Activated CD4-positive, alpha-beta T cell treated with anti-CD3 and anti-CD28 coated beads for 4 hours (primary cell): ENCODE measurements at places on chromosomes 5 and 9.

DNA sequence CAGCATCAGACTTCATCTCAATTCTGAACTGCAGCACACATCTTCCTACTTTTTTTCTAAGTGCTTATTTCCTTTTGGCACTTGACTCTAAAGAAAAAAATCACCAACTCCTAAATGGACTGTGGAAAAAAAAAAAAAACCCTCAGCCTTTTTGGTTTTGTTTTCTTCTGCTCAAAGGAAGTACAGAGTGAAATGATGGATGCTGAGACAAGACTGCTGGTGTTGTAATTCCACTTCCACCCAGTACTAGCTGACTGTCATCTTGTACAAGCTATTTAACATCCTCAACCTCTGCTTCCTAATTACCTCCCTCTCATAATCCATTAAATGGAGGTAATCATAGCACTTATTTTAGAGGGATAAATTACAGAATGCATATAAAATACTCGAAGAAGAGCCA, 171.5 kb upstream of the GNA14 start:
- no peak for DNase-seq

DNA sequence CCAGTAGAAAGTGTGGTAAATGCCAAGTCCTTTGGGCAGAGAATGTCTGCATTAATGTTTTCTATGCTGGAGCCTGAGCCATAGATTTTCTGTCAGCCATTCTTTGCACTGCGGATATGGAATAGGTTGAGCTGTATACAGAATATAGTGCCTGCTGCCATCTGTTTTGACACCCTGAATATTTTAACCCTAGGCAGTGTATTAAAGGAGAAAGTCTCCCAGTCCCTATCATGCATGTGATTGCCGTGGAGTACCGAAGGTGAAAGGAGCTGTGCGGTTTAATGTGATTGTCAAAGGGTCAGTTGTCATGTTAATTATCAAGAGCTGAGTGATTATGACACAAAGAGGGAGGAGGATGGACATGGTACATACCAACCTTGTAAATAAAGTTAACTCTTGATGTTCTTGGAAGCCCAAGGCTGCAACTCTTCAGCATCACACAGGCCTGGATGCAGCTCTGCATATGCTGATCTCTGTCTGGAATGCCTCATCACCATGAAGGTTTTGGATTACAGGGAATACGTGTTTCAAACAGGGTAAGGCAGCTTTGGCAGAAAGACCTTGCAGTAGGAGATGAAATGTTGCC, 247.1 kb upstream of the ELAVL2 start:
- no peak for DNase-seq

- DNase-seq, result no peak
Measured at GRCh38 chr5:20360263-20360662, 372.3 kb upstream of the CDH18 start.

DNA sequence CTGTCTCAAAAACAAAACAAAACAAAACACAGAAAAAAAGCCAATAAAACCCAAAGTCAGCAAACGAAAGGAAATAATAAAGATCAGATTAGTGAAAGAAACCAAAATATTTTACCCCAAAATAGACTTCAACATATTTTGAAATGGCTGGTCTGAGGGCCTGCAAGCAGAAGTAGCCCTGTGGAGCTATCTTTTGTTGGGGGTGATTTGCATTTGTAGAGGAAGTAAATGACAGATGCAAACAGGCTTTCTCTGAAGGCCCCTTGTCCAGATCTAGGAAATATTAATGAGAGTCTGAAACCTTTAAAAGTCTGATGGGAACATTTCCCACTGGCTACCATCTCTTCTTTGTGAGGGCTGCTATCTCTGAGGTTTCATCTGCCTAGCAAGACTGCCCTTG, 74.0 kb downstream of the GCNT4 start:
- DNase-seq, result no peak

DNA sequence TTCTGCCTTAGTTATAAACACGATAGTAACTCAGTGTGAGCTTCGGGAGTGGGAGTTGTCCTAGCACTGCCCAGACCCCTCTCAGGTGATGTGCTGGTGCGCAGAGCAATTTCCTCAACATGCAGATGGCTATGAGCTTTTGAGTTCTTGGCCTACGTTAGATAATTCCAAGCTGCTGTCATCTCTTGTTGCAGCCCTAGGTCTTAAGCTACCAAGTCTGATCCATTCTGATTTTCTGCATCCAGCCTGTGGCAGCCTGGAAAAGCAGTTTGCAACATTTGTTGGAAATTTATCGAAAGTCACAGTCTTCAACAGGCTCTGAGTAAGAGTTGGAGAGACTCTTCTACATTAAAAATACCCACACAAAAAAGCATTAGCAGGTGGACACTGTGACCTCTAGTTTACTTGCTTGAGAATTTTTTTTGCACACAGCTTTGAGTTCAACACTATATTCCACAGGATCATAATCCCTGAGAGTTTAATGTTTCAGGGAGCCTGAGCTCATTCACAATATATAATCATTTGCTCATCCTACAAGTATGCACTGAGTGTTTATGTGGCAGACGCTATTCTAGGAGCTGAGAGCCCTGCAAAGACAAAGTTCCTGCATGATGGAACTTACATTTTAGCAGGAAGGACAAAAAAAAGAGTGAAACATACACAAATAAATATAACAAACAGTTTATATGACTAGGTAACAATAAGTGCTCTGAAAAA, 91.6 kb downstream of the UBE2QL1 start:
- DNase-seq, result no peak

GRCh38 chr5:180287868-180288267, 4.0 kb downstream of the MAPK9 start:
- no peak for DNase-seq

DNA sequence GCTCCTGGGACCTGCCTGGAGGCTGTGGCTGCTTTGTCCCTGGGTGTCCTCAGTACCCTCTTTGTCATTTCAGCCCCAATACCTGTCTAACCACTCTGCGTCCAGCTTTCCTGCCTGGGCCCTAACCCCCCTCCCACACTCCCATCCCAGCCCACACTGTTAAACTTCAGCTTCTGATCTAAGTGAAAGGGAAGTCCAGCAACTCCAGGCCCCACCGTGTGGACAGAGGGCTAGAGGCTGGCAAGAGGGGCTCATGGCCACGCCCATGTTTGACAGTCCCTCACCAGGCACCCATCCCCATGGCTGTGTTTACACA, 56.3 kb downstream of the SEMA4D start:
- DNase-seq, result no peak

DNA sequence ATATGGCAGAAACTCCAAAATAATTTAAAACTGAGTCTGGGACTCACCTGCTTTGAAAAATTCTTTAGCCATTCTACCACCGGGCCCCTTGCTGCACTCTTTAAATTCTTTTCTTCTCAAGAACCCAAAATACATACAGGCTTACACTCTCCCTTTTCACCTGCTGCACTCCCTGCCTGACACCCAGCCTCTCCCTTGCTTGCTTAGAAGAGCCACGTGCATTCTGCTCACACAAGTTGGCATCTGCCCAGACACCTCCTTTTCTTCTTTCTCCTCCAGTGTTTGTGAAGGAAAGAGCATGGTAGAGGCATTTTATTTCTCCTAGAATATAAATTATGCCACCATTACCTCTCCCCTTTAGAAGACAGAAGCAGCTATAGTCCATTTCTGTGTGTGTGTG, 39.0 kb upstream of the AOPEP start:
- no peak for DNase-seq

DNA sequence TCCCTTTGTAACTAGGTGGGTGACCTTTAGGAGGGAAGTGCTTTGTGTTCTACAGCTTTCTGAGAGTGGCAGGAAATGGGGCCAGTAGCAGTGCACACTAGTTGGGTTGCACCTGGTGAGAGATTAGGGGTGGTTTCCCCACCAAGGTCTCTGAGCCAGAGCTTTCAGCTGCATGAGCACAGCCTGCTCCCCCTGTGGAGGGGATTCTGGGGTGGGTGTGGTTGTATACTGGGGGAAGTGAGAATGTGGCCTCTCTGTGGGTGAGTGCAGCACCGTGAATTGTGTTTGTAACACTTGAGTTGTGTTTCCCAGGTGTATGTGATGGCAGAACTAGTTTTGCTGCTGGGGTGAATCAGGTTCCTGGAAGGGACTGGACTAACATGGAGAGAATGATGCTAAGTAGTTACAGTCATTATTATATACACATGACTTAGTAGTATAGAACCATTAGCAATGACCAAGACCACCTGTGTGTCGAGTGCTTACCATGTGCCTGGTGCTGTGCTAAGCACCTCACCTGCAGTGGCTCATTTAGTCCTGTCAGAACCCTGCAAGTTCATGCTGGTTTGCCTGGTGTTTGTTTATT, 11.8 kb upstream of the CXXC5 start:
- DNase-seq, result peak; percentile 39

- DNase-seq, result no peak
Measured at GRCh38 chr9:72473474-72474261, 47.7 kb upstream of the TMC1 start.

GRCh38 chr5:149930043-149930748, 14.4 kb downstream of the PDE6A start:
- DNase-seq, result no peak

- no peak for DNase-seq
Measured at GRCh38 chr5:112616812-112617547, 120.7 kb upstream of the APC start.

DNA sequence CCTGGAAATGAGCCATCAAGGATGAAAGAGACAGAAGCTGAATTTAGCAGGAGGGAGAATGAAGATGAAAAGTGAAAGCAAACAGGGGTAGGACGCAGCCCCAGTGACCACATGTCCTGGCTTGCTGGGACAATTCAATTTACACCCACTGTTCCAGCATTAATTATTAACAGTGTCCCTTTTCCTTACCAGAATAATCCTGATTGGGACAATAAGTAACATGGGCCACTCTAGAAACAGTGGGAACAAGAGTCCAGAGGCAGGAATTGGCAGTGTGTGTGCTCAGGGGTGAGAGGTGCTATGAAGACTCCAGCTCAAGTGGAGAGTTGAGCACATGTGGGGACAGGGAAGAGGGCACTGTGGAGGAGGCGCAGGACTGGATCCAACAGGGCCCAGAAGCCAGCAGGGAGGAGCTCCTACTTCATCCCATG, 147.1 kb downstream of the C5orf15 start:
- DNase-seq, result no peak

DNA sequence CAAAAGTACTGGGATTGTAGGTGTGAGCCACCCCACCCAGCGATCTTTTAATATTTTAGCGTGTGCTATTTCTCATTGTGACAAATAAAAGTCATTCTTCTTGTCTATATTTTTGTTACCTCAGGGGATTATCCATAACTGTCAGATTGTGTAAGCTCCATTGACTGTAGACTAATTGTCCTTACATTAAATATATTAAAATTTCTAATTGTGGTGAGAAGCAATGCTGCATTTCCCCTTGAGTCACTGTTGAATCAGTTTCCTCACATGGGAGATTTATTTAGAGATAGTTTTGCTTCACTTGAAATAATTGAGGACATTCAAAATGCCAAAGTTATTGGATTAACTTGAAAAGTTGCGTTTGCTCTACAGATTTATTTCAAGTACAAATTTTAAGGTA, 782.4 kb upstream of the WWC1 start:
- no peak for DNase-seq

DNA sequence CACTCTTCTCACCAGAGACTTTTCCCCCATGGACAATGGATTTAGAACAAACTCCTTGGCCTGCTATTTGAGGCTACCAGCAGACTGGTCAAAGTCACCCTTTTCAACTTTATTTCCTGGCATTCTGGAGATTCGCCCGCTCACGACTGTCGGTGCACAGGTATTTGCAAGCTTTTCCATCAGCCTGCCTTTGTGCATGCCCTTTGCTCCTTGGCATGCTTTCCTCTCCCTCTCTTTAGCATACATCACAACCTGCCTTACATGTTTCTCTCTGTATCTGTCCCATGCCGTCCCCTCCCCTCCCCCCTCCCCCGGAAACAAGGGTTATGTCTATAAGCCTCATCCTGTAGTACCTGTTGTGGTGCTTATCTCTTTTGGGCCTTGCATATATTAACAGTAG, 257.1 kb downstream of the AOPEP start:
- DNase-seq, result no peak

DNA sequence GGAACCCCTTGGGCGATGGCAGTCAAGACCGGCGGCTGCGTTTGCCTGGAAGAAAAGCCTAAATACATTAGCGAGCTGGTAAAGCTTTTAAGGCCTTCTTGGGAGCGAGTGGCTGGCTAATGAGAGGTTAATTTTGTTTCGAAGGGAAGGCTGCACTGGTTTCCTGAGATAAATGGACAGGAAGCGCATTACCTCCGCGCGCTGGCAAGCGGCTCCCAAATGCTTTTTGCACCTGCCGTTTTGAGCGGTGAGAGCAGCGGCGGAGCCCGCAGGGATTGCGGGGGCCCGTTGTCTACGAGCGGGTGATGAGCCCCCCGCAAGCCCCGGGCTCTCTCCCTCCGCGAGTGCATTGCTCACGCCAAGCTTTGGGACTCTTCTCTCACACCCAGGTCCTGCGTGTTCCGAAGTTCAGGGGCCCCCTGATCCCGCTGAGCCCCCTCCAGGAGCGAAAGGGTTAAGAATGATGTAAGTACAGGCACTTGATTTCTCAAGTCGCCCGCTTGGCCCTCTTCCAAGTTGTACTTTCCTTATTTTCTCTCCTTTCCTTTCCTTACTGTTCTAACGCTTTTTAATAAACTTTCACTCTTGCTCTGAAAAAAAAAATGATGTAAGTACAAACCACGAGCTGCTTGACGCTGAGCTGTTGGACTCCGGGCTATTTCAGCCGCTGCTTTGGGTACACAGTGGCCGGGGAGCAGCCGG, 3.1 kb upstream of the RGMB start:
- peak; percentile 35 for DNase-seq

DNA sequence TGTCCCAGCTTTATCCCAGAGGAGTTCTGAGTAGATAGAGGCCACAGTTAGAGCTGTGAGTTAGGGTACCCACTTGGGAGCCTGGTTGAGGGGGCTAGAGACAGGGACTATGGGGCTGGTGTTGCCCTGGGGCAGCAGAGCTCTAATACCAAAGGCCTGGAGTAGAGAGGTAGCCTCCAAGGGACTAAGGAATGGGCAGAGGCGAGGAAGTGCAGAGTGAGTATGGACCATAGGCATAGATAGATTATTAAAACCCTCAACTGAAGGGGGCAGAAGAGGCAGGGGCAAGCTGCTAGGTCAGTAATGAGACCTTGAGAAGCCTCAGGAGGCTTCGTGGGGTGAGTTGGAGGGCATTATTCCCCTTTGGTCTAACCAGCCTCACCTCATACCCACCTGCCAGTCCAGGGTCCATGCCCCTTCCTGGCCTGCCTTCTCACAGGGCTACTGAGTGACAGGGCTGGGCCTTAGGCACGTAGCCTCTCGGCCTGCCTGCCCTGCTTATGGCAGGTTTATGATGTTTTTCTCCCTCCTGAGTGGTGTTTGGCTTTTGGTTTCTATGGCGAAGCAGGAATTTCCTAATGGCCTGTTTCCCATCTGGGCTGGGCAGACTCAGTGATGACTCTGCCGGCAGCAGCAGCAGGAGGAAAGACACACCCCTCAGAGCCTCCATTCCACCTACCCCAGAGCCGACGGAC, 8.0 kb downstream of the PDLIM4 start:
- DNase-seq, result no peak

- DNase-seq, result no peak
Measured at GRCh38 chr9:72856972-72857623, 95.8 kb downstream of the ALDH1A1 start.

GRCh38 chr9:128161215-128161902, 1.3 kb downstream of the BBLN start:
- DNase-seq, result no peak
